AG08396 (cell line): ENCODE measurements at places on chromosomes 2 and 18.
A peak's percentile ranks its signal among the peaks of the same experiment; 100 is the strongest.

- peak; percentile 27 for DNase-seq
Measured at GRCh38 chr2:47888581-47889280, 17.6 kb downstream of the FBXO11 start.

- DNase-seq: peak; percentile 62
Measured at GRCh38 chr2:137838255-137839092, 125.8 kb upstream of the HNMT start.

- DNase-seq: no peak
Measured at GRCh38 chr2:7010391-7011054, 93.3 kb downstream of the RNF144A start.

- peak; percentile 59 for DNase-seq
Measured at GRCh38 chr2:207163053-207163755, 2.5 kb downstream of the KLF7 start.

GRCh38 chr2:64422466-64422865 is 31.5 kb upstream of the LGALSL start:
- DNase-seq: no peak

DNA sequence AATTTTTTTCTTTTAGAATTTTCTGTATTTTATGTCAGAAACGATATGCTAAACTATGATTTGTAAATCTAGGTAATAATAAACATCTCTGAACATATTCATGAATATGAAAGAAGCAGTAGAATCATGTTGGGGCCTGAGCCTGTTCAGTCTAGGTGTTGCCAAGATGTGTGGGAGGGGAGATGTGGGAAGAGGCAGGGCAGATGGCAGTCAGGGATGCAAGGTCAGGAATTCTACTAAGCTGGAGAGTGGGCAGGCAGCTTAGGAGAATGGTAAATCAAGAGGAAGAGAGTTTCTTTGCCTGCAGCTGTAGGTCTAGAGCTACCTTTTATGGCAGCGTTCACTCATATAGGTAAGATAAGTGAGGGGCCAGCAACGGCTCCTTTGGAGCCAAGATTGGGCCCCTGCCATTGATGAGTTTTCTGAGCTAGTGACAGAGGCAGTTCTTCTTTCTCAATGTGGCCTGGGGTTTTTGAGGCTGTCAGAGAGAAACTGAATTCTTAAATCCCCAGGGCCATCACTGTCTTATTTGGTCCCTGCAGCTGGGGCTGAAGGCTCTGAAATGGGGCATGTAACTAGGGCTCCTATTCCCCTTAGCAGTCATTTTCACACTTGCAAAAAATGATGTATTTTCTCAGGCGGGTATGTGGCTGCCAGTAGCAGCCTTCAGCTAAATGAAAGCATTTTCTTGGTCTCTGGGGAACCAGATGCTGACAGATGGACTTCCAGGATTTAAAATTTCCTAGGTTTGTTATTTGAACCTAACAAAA is 232.8 kb downstream of the PIK3C3 start:
- no peak for DNase-seq

DNA sequence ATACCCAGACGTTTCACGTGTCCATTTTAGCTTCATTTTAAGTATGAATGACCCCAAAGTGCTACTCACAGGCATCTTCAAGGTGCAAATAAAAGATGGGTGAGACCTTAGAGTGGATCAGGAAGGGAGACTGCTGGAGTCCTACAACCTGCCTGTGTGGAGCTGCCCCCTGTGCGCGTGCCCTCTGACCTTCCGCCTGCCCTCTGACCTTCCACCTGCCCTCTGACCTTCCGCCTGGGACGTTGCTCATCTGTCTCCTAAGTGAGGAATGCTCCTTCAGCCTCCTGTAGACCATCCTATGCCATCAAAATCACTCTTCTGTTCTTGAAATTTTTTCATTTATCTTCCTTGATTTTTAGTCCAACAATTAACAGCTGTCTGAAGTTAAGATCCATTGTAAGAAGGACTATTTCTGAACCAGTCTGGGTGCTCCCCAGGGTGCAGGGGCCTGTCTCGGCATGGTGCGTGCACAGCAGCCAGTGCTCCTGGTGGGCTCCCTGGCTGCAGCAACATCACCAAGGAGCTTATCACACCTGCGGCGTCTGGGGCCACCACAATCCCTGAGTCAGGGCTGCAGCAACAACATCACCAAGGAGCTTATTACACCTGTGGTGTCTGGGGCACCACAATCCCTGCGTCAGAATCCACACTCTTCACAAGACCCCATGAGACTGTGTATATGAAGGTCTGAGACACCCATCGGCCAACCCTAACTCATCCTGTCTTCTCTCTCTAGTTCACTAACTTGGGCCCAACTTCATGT is 86.0 kb downstream of the TPO start:
- DNase-seq: no peak

GRCh38 chr2:123732563-123732962 is 292.5 kb upstream of the CNTNAP5 start:
- no peak for DNase-seq

DNA sequence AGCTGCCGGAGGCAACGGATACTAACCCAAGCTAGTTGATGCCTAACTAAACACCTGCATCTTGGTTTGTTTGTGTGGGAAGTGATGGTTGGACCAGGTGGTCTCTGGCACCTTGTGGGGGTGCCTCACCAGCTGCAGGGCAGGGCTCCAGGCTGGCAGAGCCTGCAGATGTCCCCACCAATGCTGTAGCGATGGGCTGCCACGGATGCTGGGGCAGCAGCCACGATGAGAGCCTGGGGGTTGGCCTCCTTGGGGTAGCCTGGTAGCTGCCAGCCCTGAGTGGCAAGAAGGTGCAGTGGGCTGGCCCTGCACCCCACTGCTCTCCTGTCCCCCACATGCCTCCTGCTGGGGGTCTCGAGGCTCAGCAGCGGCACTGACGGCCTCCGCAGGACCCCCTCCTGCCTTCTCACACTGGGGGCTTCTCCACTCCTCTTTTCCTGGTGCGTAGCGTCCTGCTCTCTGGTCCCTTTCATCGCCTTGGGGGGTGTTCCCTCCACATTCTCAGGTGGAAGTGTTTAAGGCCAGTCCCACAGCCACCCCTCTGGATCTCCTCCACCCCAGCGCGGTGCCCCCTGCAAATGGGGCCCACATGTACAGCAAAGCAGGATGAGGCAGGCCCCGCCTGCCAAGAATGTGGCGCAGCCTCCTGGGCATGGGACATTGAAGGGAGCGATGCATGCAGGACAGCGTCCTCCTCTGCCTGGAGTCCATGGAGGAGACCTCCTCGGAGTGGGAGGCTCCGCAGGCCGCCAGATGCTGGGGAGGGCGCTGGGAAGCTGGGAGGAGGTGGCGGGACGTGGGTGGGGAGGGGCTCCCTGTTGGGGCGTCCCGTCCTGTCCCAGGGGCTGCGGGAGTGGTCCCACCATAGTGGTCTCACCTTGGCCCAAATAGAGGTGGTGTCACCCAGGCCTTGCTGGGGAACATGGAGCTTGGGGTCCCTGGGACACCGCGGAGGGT is 173.1 kb downstream of the ASB1 start:
- no peak for DNase-seq

DNA sequence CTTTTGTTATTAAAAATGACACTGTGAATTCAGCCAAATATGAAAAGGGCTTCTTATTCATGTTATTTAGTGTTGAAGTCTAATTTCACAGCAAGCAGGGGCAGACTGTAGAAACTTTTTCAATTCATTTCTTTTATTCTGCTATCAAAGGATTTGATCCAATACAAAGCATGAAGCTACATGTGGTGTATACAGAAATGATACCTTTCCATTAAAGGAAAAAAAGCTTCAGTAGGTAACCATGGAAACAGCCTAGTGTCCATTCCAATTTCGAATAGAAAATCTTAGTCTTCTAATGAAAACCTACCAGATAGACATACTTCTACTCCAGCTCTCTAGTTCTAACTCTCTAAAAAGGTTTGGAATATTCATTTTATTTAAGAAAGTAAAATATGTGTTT is 276.2 kb upstream of the KCNJ3 start:
- no peak for DNase-seq
